ENCODE measurements at places on chromosomes 7 and 10. TPM values are rescaled to one million over a fixed set of nuclear protein-coding genes. Genes with fewer than 3 reads are reported as not detected.

DNA sequence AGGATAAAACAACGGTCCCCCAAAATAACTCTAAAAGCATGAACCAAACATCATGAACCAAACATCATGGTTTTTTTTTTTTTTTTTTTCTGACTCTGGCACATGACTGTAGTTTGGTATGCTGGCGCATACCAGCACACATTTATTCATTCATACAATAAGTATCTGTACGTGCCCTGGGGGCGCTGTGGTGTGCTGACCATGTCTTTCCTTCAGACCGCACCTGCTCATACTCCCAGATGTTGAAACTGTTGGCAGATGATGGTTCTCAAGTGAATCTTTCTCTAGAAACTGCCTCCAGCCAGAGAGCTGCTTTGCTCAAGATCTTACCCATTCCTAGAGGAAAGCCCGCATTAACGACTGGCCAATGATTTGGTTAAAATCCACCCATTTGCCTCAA, 114.7 kb upstream of the ANKRD30A start:
- H3K4me1 ChIP-seq = no peaks in the 10 kb centered on the region
- H3K4me3 ChIP-seq = no peak overlapping the region
- H3K36me3 ChIP-seq = peaks cover 3% of the 10 kb centered on the region
- H3K27me3 ChIP-seq = no peaks in the 10 kb centered on the region
- H3K27ac ChIP-seq = no peak overlapping the region

GRCh38 chr7:44893710-44894234, 8.4 kb upstream of the PURB start:
- peaks cover 6% of the 10 kb centered on the region for H3K4me1 ChIP-seq
- peaks cover 18% of the 10 kb centered on the region for H3K27me3 ChIP-seq
- H3K27ac ChIP-seq = peak overlapping the region; percentile 57
- DNase-seq = no peak

GRCh38 chr7:69047151-69047754, 551.0 kb upstream of the AUTS2 start:
- H3K4me1 ChIP-seq = peaks cover 2% of the 10 kb centered on the region
- H3K36me3 ChIP-seq = no peaks in the 10 kb centered on the region
- H3K27me3 ChIP-seq = peaks cover 13% of the 10 kb centered on the region
- no peak for DNase-seq

Gene OPN1SW
- not detected for total RNA-seq

Gene PLEKHS1
- not detected for total RNA-seq

DNA sequence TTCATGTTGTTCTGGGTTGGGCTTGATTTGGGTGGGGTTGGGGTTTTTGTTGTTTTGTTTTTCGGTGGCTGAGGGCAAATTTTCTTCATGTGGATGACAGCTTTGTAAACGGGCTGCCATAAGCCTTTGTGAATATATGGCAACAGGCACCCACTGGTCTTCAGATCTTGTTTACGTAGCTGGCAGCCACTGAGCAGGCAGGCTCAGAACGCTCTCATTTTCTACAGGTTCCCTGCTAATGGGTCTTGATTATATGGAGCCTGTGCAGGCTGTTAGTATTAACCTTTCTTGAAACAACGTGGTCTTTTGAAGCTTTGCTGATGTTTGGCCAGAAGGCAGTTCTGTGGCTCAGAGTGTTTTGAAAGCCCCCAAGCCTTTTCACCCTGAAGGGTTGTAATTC, 199.7 kb downstream of the TNS3 start:
- H3K36me3 ChIP-seq = peaks cover 14% of the 10 kb centered on the region
- no peaks in the 10 kb centered on the region for H3K27me3 ChIP-seq
- H3K4me1 ChIP-seq = peaks cover 62% of the 10 kb centered on the region
- peak overlapping the region; percentile 75 for H3K27ac ChIP-seq
- no peak overlapping the region for H3K4me3 ChIP-seq
- DNase-seq = no peak

Gene CALHM1
- total RNA-seq = not detected

Gene WDFY4
- total RNA-seq = 0.07 TPM

Gene SPDYE2B
- not detected for total RNA-seq

- peaks cover 6% of the 10 kb centered on the region for H3K4me1 ChIP-seq
- no peaks in the 10 kb centered on the region for H3K36me3 ChIP-seq
- no peak overlapping the region for H3K27ac ChIP-seq
- H3K27me3 ChIP-seq = no peaks in the 10 kb centered on the region
- no peak for DNase-seq
Measured at GRCh38 chr7:83532219-83532618, 116.7 kb downstream of the SEMA3E start.

Data from progenitor cell of endocrine pancreas (in vitro differentiated cells).